Tibial nerve (tissue), 4 donors: ENCODE measurements at places on chromosomes 1 and 21. TPM values are rescaled to one million over a fixed set of nuclear protein-coding genes. Genes with fewer than 3 reads are reported as not detected.

DNA sequence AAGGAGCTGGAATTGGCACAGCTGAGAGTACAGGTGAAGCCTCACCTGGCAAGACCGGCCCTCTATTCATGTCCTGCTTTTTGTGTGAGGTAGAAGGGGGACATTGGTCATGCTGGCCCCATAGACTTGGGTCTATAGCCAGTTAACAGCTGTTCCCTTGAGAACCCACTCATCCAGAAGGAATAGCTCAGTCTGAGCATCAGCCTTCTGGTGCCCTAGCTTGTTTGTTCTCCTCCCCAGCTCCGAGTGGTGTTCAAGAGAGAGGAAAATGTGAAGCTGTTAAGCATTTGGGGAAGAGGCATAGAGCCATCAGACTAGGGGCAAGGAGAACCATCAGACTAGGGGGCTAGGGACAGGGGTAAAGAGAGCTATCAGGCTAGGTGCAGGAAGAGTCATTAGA lies 290.9 kb downstream of the SIPA1L2 start:
- DNase-seq: no peak

GRCh38 chr1:65021795-65022194 lies 55.4 kb upstream of the JAK1 start:
- no peak for DNase-seq

GRCh38 chr1:111032295-111032897 lies 68.7 kb upstream of the LRIF1 start:
- no peak for DNase-seq

GRCh38 chr1:230752407-230752806 lies 5.2 kb downstream of the CAPN9 start:
- no peak for DNase-seq

DNA sequence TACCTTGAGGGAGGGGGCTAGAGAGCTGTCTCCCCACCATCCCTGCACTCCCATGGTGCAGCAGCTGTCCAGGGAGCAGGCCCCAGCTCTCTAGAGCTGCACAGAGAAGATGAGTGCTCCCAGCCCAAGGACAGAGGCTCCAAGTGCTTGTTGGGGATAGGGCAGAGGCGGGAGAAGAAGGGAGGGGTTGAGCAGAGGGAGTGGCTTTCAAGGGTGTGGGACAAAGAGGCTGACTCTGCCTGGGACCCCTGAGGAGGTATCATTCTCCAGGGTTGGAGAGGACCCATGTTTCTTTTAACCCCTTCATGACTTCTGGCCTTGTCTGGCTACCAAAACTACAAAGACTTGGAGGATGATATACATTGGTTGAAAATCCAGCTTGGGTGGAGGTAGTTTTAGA lies 14.6 kb downstream of the FOXD2 start:
- DNase-seq: no peak

- DNase-seq: no peak
Measured at GRCh38 chr1:172266528-172267174, 153.8 kb upstream of the C1orf105 start.

The CHRNB2 gene
- total RNA-seq: not detected

- DNase-seq: no peak
Measured at GRCh38 chr1:115654125-115654524, 12.4 kb downstream of the VANGL1 start.

The SLC44A5 gene
- not detected for total RNA-seq

The LCE2A gene
- total RNA-seq: not detected

GRCh38 chr21:43369596-43370090 lies 57.3 kb downstream of the SIK1 start:
- DNase-seq: no peak

The KCNA3 gene
- 0.44 TPM for total RNA-seq

The KRTAP10-1 gene
- not detected for total RNA-seq

The SLC44A3 gene
- total RNA-seq: 3.3 TPM

GRCh38 chr1:208166340-208167138 lies 77.6 kb downstream of the PLXNA2 start:
- no peak for DNase-seq

The TRIM63 gene
- total RNA-seq: not detected

DNA sequence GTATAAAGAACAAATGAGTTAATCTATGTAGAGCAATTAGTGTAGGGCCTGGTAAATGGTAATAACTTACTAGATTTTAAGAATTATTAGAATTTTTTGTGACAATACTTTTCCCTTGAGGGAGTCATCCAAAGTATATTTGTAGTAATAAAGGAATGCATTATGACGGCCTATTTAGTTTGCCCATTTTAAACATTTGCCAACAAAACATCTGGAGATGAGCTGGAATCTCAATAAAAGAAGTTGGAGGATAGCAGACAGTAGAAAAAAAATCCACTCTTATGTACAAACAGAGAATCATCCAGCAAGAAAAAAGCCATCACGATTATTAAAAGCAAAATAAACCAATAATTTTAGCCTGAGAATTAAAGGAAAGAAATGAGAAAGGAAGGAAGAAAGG lies 567.3 kb upstream of the ADAMTS5 start:
- DNase-seq: no peak

DNA sequence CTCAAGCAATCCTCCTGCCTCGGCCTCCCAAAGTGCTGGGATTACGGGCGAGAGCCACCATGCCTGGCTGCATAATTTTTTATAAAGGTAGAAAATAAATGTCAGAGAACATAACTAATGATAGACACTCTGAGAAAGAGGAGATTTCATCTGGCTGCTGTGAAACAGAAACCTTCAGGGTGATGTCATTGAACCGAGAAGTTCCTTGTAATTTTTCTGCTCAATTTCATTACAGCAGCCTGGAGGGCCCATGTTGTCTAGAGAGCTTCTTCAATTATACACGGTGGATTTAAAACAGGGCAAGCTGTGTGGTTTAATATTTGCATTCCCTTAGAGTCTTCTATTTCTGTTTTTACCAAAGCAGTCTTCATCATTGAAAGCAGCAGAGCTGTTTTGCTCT lies 64.3 kb upstream of the MORC3 start:
- no peak for DNase-seq

- DNase-seq: no peak
Measured at GRCh38 chr21:45488931-45489721, 53.1 kb downstream of the SLC19A1 start.

The CRYAA gene
- not detected for total RNA-seq

- no peak for DNase-seq
Measured at GRCh38 chr1:241592273-241592958, 47.8 kb downstream of the CHML start.

The RGS16 gene
- total RNA-seq: 1.1 TPM

The NTNG1 gene
- total RNA-seq: 1.5 TPM

The AKR7A2 gene
- 91.0 TPM for total RNA-seq

The CLDN8 gene
- not detected for total RNA-seq

- no peak for DNase-seq
Measured at GRCh38 chr1:156122519-156123355, 8.2 kb downstream of the LMNA start.

GRCh38 chr1:156478250-156478627 lies 22.3 kb downstream of the MEF2D start:
- DNase-seq: no peak

- no peak for DNase-seq
Measured at GRCh38 chr1:167223144-167224103, 2.7 kb downstream of the POU2F1 start.

GRCh38 chr1:212749821-212750535 lies 41.6 kb downstream of the NSL1 start:
- DNase-seq: no peak

The FALEC gene
- total RNA-seq: not detected

DNA sequence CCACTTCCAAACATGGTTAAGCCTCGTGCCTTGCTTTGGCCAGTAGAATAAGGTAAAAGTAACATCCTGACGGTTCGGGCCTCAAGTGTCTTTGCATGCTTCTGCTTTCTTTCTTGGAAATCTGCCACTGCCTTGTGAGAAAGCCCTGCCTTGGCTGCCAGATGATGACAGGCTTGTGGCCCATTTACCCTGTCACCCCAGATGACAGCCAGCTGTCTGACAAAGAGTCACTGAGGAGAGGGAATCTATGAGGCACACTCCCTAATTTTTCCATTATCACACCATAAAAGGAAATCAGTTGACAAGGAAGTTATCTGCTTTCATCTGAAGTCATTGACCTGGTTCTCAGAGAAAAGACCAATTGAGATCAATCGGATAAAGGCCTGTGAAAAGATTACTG lies 199.8 kb downstream of the USH2A start:
- DNase-seq: no peak

DNA sequence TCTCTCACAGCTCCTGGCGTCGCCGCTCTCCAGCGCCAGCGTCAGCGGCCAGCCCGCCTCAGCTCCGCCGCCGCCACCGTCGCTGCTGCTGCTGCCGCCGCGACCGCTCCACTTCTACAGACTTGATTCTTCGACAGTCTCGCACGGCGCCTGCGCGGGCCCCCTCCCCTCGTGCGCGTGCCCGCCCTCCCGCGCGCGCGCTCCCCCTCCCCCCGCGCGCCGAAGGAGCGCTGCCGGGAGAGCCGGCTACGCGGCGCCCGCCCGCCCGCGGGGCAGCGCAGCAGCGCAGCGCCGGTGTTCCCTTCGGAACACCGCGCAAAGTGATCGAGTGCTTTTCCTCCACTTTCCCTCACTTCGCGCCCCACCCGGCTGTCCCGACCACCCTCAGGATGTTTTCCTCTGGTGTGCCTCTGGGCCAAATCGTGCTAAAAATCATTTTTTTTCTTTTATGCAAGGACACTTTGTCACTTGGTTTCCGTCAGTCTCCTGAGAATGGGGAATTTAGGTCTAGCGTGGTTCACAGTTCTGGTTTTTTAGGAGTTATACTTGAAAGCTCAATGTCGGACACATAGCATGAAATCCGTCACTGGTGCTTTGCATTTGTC lies at the start of gene IRF2BP2:
TSS of gene IRF2BP2 (minus strand) at position 118 of the 605 bp plus-strand sequence. CDS start 684 bp downstream, outside the sequence.
- peak; percentile 74 for DNase-seq

GRCh38 chr21:44815225-44815624 lies 2.6 kb downstream of the SUMO3 start:
- DNase-seq: no peak

DNA sequence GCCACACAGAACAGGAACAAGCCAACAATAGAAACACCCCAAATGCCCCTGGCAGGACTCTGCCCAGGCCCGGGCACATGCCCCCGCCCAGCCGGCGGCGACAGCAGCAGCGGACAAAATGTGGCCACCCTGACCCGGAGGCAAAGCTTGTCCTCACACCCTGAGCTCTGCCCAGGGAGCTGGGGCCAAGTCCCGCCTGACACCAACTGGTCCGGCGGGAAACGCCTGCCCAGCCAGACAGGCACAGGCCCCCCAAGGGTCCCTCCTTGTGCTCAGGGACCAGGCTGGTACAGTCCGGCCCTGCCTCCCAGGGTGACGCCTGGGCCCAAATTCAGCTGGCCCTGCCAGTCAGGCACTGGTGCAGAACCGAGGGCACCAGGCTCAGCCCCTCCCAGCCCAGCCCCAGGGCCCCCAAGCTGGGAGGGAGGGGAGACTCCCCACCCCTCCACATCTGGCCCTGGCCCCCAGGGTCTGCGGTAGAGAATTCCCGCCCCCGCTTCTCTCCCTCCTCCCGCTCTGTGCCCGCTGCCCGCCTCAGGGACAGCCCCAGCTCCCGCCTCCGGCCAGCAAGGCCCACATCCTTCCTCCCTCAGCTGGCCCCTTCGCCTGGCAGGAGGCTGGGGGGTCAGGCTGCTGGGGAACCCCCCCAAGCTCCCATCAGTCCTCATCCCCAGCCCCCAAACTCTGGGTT lies 2.0 kb downstream of the AHDC1 start:
- no peak for DNase-seq

DNA sequence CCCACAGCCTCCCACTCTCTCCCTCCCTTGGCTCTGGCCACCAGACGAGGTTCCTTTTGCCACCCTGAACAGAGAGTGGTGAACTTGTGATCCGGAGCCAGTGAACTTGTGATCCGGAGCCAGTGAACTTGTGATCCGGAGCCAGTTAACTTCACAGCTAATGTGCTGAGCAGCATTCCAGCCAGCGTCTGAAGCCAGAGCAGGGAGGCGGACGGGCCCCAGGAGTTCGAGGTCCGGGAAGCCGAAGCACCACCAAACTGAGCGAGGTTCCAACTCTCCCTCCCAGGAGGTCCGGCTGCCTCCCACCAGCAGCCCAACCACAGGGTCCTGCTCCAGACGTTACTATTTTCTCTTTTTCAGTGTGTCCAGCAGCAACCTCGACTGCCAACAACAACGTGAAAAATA lies 85.8 kb downstream of the SYF2 start:
- DNase-seq: no peak

DNA sequence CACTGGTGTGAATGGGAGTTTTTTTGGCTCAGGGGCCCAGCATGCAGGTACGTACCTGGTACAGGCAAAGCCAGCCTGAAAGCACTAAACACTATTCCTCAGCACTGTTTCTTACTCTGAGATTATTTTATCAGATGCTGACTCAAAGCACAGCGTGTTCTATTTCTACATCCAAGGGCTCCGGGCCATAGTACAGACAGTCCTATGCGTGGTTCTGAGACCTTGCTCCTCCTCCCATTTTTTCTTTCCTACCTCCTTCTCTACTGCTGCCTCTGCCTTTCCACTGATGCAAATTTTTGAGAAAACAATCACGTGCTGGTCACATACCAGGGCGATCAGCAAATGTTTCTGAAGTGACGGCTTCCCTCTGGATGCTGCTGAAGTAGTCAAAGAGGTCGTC lies 36.3 kb downstream of the PDPN start:
- peak; percentile 34 for DNase-seq

- DNase-seq: no peak
Measured at GRCh38 chr21:38277501-38278131, 20.8 kb downstream of the KCNJ15 start.

DNA sequence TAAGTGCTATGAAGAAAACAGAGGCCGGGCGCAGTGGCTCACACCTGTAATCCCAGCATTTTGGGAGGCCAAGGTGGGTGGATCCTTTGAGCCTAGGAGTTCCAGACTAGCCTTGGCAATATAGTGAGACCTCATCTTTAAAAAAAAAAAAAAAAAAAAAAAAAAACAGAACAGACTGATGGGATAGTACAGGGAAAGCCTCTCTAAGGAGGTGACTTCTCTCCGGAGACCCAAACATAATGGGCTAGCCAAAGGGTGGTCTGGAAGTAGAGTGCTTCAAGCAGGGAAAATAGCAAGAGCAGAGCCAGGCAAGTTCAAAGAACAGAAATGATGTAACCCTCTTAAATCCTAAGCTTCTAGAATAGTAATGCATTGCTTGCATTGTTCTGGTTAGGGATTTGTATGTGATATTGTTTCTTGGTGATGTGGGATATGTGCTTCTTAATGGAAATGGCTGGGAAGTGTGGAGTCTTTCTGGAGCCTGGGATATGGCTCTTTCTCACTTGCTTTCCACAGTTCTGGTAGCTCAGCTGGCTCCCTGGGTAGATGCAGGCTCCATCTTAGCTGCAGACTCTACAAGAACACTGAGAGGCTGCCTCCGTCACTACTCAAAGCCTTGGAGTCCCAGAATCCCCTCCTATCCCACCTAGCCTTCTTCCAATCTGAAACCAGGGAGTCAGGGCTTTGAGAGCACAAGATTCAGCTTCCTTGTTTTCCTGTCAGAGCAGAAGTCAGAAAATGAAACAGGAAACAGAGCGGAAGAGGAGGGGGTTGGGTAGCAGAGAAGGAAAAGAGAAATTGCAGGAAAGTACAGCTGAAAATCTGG lies 1.9 kb upstream of the PIGV start:
- no peak for DNase-seq

- no peak for DNase-seq
Measured at GRCh38 chr1:228377664-228378089, 29.0 kb downstream of the TRIM11 start.

- no peak for DNase-seq
Measured at GRCh38 chr1:206117151-206117948, at the start of gene AVPR1B. Gene AVPR1B (minus strand): TSS chr1:206117388. CDS start chr1:206116890, 498 bp downstream.

The RNU1-2 gene
- total RNA-seq: under 0.01 TPM

GRCh38 chr1:157978586-157979403 lies 14.7 kb upstream of the KIRREL1 start:
- DNase-seq: no peak

The FAM78B gene
- 6.3 TPM for total RNA-seq

GRCh38 chr1:227887697-227888403 lies 59.9 kb downstream of the WNT9A start:
- peak; percentile 55 for DNase-seq

- DNase-seq: peak; percentile 56
Measured at GRCh38 chr1:51234721-51235425, 1.2 kb upstream of the RNF11 start.
